G401 (cell line): ENCODE measurements at places on chromosomes 12 and 14. TPM values are rescaled to one million over a fixed set of nuclear protein-coding genes. Genes with fewer than 3 reads are reported as not detected.

GRCh38 chr12:124010687-124011086 lies 37.7 kb downstream of the ZNF664 start:
- DNase-seq, result no peak

DNA sequence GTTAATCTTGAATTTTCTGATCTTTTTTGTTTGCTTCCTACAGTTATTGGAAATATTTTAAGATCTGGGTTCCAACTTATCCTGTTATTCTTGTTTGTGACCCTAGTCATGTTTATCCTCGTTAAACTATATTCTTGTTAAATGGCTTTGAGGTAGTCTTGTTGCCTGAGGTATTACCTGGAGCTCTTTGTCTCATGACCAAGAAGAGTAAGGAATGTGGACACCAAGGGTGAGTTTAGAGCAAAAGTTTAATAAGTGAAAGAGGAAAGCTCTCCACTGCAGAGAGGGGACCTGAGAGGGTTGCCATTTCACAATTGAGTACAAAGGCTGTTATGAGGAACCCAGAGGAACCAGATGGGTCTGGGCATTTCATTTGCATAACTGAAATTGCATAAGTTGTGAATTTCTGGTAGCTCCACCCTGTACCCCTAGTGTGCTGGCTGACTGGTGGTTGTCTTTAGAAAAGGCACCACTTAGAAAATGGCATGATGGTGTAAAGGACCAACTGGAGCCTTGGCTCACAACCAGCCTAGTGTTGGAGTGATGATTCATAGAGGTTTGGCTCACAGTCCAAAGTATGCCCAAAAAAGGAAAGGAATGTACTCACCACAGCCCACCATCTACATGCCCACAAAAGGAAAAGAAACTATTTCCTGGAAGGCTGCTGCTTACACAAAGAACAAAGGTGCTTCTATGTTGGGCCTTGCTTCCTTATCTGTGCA lies 36.7 kb upstream of the RESF1 start:
- DNase-seq, result no peak

- DNase-seq, result peak; percentile 17
These were observed 87.3 kb downstream of the SLC41A2 start for GRCh38 chr12:104870797-104871196.

The WNT1 gene
- total RNA-seq, result not detected in 2 replicates

The RASSF9 gene
- 0.31 TPM in 1 of 2 replicates, not detected in the other for total RNA-seq

The SIX4 gene
- 20.5 and 22.1 TPM in 2 replicates for total RNA-seq
